ENCODE measurements at places on chromosomes 16 and 17.
A peak's percentile ranks its signal among the peaks of the same experiment; 100 is the strongest.

GRCh38 chr17:2239882-2240430, 63.6 kb downstream of the SMG6 start:
- peak; percentile 60 for DNase-seq

GRCh38 chr17:1582374-1582773, 19.8 kb upstream of the PITPNA start:
- no peak for DNase-seq

- DNase-seq, result no peak
Measured at GRCh38 chr17:19713462-19713861, 2.9 kb downstream of the SLC47A2 start.

DNA sequence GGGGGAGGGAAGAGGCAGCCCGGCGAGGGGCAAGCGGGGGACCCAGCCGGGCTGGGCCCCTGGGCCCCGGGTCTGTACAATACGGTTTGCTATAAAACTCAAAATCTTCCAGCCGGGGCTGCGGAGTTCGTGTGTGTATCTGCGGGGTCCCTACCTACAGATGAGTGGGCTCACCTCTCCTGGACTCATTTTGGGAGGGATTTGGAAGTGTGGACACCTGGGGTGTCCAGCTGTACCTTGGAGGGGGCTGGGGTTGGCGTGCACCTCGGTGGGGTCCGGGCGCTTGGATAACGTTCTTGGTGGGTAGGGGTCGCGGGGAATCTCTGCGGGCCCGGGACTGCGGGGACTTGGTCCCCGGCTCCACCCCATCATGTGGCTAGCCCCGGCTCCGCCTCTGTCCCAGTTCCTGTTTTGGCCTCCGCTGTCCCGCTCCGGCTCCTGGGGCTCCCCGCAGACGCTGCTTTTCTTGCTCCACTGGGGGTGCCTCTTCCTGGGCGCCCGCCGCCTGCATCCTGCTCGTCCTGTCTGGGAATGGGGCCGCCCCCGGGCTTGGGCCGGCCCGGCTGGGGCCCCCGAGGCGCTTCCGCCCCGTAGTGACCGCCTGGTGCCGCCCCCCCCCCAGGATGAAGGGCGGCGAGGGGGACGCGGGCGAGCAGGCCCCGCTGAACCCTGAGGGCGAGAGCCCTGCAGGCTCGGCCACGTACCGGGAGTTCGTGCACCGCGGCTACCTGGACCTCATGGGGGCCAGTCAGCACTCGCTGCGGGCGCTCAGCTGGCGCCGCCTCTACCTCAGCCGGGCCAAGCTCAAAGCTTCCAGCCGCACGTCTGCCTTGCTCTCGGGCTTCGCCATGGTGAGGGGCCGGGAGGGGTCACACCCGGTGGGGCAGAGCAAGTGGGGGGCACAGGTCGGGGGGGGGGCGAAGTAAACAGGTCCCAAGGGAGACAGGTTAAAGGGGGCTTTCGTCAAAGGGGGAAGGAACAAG, at the start of gene ORAI3:
TSS of gene ORAI3 (plus strand) at position 402 of the 983 bp plus-strand sequence. CDS start at position 624, 222 bp downstream.
- peak; percentile 67 for DNase-seq

GRCh38 chr16:23502466-23502865, 7.8 kb downstream of the GGA2 start:
- no peak for DNase-seq

GRCh38 chr17:79407385-79407784, 203.5 kb downstream of the RBFOX3 start:
- DNase-seq, result no peak

DNA sequence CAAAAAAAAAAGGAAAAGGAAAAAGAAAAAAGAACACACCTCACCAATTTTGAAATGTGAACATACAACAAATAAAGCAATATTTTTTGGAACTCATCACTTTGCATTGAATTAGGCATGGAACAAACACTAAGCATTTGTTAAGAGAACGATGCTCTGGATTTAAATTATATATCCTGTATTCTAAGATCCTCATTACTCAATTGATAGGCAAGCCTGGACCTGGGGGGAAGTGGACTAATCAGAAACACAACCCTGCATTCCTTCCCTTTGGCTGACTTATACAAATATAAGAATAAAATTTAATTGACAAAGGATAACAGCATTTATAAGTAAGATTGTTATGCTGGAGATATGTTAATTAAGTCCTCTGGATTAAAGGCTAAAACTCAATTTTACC, 2.2 kb downstream of the GJC1 start:
- no peak for DNase-seq

DNA sequence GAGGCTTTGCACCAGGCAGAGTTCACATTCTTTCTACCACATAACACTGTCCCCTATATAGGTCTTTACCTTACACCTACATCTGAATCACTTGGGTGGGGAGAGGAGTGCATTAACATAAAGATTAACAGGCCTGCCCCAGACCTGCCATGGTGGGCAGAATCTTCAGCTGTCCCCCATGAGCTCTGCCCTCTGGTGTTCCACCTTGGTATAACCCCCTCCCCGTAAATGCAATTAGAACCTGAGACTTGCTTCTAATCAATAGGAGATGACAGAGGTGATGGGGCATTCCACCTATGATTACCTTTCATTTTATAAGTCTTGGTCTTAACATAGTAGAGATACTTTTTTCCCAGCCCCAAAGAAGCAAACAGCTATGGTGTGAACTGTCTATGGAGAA, 20.4 kb upstream of the GRIN2A start:
- DNase-seq, result no peak

- no peak for DNase-seq
Measured at GRCh38 chr17:74355065-74355464, 6.6 kb downstream of the BTBD17 start.

DNA sequence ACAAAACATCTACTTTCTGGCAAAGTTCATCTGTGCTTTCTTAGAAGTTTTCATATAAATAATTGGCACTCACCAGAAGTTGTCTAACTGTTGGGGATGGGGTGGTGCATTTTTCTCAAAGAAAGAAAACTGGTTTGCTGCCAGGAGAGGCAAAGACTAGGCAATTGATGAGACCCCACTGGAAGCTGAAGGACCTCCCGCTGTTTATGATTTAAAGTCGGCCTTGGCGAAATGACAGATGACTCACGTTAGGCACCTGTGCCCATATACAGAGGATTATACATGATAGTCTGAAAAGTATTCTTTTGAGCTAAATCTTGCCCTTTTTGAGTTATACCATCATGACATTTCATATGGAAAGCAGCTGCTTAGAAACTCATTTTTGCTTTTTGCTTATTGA, 193.0 kb upstream of the ZFHX3 start:
- no peak for DNase-seq

GRCh38 chr17:75535119-75535537, 9.6 kb downstream of the LLGL2 start:
- DNase-seq, result no peak

GRCh38 chr16:2500430-2500917, 13.3 kb upstream of the ATP6V0C start:
- no peak for DNase-seq

GRCh38 chr17:6577686-6578263, 21.4 kb upstream of the PITPNM3 start:
- no peak for DNase-seq

DNA sequence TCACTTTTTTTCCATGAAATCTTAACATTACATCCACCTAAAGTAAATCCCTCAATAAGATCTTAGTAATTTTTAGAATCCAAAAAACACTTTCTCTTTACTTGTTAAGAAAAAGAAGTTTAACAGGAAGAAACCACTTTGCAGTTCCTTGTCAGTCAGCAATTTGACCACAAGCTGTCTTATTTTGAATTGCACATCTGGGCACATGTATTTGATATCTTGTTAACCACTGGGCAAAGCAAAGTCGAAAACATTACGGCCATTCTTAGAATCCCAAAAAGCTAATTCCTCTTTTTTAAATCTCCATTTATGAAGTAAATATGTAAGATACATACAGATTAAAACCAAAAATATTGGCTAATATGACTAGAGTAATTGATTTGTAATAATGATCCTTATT, 1.1 kb downstream of the ABCA10 start:
- DNase-seq, result no peak

DNA sequence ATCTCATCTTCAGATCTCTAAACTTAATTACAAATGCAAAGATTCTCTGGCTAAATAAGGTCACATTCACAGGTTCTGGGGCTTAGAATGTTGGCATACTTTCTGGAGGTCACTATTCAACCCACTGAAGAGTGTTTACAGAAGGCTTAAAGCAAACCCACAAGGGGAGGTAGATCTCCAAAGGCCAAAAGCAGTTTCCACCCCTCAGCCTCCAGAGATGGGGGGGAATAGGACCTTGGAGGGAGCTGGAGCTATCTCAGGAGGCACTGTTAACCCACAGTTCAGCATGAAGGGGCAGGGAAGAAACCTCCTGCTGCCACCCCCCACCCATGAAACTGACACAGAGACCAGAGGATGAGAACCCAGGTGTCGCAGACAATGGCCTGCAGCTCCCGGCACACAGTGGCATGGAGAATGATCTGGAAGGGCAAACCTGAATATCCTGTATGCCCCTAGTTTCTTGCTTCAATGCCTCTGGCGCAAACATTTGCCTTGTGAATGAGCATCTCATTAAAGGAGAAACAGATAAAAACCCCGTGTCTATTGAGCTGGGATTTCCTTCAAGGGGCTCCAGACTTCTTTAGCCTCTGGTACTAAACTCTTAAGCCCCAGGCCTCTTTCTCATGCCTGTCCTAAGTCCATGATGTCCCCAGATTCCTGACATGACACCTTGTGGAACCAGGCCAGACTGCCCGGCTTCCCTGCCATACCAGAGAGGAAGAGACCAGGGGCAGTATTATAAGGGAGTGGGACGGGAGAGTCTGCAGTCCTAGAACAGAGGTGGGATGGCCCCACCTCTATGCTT, 103.1 kb upstream of the CDH5 start:
- DNase-seq, result no peak

DNA sequence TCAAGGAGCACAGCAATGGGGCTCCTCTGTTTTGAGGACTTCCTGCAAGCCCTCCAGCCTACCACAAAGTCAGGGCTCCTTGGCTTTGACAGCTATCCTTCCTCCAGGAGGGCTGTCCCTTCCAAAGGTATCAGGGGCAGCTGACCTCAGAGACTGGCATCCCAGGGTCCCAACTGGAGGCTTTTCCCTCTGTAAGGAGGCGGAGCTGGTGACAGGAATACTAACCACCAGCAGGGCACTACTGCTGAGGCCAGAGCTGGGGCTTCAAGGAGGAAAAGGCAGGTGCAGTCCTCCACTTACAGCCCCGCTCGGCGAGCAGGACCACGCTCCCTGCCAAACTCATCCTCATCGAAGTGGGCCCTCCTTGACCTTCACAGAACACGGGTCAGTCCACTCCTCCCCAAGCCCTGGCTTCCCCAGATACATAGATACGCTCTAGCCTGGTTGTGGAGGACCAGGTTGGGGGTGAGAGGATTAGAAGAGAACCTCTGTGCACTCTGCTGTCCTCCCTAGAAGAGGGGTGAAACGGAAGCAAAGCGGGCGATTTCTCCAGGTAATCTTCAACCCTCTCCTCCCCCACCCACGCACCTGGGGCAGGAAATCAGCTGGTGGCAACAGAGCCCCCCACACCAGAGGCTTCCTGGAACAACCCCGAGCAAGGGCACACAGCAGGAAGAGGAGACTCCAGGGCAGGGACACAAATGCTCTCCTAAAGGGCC, 20.5 kb downstream of the ST3GAL2 start:
- DNase-seq, result no peak

GRCh38 chr16:83606486-83607030, 201.2 kb upstream of the HSBP1 start:
- DNase-seq, result no peak

DNA sequence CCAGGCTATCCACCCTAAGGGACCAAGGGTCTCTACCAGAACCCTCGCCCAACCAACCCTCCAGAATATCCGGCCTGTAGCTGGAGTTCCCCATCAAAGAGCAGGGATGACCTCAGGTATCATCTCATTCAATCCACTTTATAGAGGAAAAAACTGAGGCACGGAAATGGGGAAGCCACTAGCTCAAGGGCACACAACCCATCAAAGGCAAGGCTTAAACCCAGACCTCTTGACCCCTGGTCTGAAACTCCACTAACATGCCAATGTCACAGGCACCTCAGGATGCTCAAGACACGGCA, 1.6 kb downstream of the TBC1D10B start:
- DNase-seq, result no peak

DNA sequence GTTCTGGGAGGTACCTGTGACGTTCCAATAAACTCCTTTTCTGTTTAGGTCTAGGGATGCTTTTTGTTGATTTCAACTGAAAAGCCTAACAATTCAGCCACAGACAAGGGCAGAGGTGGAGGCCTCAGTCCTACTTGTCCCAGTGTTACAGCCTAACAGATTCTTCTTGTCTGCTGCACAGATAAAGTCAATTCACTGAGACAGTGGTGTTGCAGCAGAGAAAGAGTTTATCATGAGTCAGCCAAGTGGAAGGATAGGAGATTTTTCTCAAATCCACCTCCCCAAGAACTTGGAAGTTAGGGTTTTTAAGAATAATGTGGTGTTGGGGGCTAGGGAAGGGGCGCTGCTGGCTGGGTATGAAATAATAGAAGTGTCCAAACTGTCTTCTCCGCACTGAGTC, 10.8 kb upstream of the TNFSF12 start:
- no peak for DNase-seq

- DNase-seq, result no peak
Measured at GRCh38 chr16:27972500-27972899, 91.0 kb downstream of the GSG1L start.

DNA sequence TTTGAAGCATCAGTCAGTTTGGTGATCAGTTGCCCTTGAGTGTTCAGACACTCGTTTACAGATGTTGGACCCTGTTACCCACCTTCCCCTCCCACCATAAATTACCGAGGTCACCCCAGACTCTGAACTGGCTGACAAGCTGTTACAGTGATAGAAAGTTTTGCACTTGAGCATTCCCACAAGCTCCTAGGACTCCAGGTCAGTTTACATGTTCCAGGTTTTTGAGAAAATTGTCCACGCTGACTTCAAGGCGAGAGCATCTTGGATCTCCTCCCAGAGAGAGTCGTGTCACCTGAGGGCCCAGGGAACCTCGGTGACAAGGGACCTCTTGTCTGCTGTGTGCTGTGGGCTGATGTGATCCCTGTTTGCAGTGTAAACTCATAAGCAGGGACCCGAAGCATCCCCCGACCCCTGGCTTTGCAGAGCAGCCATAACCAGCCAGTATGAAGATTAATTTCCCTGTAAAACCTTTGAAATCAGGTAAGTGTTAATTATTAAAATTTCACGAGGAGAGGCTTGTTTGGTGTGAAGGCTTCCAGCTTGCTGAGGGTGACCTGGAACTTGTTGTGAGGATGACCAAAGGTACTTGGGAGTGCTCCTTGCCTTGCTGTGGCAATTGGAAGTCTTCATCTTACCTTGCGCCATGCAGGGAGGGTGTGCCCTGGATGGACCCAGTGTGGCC, 91.2 kb downstream of the CMIP start:
- DNase-seq, result no peak

DNA sequence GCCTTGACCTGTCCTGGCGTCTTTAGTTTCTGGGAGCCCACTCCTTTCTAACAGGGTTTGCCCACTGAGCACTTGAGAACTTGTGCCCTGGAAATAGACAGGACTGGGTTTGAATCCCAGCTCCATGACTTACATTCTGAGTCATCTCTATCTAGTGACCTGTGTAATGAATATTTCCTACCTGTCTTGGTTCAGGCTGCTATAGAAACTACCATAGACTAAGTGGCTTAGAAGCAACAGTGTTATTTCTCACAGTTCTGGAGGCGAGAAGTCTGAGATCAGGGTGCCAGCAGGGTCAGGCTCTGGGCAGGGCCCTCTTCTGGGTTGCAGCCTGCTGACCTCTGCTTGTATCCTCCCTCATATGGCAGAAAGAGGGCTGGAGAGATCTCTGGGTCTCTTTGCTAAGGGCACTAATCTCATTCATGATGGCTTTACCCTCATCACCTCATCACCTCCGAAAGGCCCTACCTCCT, 110.7 kb upstream of the DHX40 start:
- DNase-seq, result no peak

Data from tibial nerve (tissue), 4 donors.